DMS 273 treated with DMSO at 0.1 percent for 48 hours (cell line): ENCODE measurements at places on chromosomes 16 and 17.
A peak's percentile ranks its signal among the peaks of the same experiment; 100 is the strongest.

DNA sequence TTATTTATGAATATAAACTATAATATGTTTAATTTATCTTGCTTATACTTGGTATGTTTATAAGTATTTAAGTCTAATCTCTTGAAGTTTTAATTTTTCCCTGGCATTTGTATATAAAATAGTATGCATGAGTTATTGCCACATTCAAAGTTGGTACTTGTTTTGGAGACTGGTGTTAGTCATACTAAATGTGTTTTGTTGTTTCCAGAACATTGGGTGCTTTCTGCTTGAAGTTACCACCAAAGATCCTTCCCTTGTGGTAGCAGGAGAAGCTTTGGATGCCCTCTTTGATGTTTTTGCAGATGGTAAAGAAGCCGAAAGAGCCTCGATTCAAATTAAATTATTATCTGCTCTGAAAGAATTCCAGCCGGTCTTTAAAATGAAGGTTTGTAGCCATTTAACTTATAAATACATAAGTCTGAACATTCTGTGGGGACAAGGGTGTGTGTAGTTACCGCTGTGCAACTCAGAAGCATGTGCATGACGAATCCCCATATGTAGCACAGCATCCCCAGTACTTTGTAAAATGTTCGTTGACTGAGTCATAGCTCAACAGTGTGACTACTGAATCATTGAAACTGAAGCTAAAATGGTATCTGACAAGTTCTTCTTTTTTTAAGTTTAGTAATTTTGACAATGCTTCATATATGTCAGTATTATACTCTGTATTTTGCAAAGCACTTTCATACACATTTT, 36.4 kb downstream of the HEATR3 start:
- no peak for DNase-seq

DNA sequence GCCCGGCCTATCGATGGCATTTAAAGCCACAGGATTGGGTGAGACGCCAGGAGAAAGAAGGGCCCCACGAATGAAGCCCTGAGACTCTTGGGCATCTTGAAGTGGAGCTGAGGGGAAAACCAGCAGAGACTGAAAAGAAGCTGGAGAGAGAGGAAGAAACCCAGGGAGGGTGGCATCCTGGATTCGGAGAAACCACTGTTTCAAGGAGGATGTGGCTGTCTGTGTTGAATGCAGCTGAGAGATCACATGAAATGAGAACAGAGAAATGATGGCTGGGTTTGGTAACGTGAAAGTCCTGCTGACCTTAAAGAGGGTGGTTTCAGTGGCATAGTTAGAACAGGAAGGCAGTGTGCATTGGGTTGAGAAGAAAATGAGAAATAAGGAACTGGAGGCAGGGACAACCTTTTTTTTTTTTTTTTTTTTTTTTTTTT, 3.8 kb downstream of the TNFSF12 start:
- no peak for DNase-seq

DNA sequence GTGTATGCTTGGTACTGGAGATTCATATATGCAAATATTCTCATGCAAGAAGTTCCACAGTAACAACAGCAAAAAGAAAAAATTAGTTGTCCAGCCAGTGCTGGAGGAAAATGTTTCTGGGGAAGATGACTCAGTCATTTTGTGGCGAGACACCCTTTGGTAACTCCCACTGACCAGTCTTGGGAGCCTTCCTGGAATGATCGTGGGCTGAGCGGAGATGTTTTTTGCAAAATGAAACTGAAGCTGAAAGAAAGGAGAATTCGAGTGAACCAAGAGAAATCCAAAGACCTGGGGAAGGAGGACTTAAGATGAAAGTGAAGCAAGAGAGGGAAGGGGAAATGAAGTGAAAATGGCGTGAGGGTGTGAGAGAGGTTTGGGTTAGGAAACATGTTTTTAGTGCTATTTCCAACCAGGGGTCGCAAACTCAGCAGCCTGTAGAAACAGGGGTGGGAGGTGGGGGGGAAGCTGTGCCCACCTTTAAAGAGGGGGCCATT, 5.2 kb downstream of the ITPRIPL2 start:
- no peak for DNase-seq

GRCh38 chr17:63445954-63446752, at the start of gene CYB561:
CYB561 (minus strand) TSS chr17:63446306; CDS start chr17:63437547, 8,759 bp downstream.
- DNase-seq, result peak; percentile 20

- no peak for DNase-seq
Observed at GRCh38 chr17:57356153-57356718, 99.9 kb downstream of the MSI2 start.

- DNase-seq, result no peak
Observed at GRCh38 chr16:79752396-79752795, 151.9 kb upstream of the MAF start.

DNA sequence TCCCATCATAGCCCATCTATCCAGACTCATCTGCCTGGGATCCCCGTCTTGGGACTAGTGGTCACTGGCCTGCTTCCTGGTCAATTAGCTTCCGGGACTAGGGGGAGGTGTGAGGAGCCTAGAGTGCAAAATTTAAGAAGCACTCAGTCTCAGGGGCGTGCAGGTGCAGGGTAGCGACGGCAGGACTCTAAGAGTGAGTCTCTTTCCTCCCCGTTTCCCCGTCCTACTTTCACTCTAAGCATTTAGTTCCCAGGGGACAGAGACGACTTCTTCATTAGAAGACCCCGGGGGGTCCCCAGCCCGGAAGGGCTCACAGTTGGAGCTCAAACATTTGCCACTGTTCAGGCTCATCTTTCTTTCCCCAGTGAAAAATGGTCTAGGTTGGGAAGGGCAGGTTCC, 677 bp upstream of the ZNHIT3 start:
- no peak for DNase-seq

DNA sequence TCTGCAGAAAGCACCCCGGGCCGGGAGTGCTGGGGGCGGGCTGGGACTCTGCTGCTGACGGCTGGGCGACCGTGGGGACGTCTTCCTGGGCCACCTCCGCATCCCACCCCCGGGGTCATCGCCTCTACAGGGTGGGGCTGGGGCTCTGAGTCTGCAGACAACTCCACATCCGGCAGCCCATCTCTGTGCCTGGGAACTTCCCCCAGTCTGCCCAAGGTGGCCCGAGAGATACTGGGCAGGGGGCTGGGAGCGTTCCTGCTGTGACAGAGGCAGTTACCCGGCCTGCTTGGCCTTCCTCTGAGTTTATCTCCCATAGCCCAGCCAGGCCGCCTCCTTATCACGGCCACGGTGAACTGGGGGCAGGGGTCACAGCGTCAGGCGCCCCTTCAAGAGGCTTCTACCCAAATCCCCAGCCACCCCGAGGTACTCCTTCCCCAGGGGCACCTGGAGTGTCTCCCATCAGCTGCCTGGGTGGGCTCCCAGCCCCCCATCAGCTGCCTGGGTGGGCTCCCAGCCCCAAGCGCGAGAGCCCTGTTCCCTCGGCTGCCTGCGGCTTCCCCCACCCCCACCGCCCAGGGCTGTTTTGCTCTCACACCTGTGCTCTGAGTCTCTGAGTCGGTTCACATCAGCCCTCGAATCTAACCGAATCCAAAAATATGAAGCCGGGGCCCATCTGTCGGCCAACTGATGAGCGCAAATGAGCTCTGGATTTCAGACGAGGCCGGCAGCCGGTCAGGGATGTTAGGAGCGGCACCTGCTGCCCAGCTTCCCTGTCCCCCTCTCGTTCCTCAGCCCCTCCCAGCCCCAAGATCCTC, 15.6 kb upstream of the CBFA2T3 start:
- peak; percentile 81 for DNase-seq

DNA sequence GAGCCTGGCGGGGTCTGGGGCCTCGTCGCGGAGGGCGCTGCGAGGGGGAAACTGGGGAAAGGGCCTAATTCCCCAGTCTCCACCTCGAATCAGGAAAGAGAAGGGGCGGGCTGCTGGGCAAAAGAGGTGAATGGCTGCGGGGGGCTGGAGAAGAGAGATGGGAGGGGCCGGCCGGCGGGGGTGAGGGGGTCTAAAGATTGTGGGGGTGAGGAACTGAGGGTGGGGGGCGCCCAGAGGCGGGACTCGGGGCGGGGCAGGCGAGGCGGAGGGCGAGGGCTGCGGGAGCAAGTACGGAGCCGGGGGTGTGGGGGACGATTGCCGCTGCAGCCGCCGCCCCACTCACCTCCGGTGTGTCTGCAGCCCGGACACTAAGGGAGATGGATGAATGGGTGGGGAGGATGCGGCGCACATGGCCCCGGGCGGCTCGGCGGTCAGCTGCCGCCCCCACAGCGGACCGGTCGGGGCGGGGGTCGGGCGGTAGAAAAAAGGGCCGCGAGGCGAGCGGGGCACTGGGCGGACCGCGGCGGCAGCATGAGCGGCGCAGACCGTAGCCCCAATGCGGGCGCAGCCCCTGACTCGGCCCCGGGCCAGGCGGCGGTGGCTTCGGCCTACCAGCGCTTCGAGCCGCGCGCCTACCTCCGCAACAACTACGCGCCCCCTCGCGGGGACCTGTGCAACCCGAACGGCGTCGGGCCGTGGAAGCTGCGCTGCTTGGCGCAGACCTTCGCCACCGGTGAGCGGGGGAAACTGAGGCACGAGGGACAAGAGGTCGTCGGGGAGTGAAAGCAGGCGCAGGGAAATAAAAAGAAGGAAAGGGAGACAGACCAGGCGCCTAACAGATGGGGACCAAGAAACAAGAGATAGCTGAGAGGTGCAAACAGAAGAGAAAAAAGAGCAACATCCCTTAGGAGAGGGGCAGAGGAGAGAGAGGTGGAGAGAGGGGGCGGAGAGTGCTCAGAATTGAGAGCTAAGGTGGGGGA, at the start of gene PNMT:
PNMT (plus strand) TSS at position 509 of the 980 bp plus-strand sequence; CDS start at position 532, 23 bp downstream.
- DNase-seq, result no peak

DNA sequence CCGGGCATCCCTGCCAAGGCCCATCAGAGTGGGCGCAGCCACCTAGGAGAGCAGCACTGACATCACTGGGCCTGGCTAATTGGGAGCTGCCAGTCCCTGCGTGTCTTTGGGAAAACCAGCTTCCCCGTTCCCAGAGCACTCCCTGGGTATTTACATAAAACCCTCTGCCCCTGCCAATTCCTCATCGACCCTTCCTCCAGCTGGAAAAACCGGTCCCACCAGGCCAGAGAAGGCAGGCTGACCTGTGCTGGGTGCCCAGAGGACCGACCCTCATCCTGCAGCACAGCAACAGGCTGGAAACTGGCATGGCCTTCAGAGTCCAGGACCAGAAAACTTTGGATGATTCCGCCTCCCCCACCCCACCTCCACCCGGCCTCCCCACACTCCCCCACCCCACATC, 8.2 kb upstream of the FOXN1 start:
- no peak for DNase-seq

GRCh38 chr17:53390575-53390974, 432.2 kb upstream of the KIF2B start:
- no peak for DNase-seq

DNA sequence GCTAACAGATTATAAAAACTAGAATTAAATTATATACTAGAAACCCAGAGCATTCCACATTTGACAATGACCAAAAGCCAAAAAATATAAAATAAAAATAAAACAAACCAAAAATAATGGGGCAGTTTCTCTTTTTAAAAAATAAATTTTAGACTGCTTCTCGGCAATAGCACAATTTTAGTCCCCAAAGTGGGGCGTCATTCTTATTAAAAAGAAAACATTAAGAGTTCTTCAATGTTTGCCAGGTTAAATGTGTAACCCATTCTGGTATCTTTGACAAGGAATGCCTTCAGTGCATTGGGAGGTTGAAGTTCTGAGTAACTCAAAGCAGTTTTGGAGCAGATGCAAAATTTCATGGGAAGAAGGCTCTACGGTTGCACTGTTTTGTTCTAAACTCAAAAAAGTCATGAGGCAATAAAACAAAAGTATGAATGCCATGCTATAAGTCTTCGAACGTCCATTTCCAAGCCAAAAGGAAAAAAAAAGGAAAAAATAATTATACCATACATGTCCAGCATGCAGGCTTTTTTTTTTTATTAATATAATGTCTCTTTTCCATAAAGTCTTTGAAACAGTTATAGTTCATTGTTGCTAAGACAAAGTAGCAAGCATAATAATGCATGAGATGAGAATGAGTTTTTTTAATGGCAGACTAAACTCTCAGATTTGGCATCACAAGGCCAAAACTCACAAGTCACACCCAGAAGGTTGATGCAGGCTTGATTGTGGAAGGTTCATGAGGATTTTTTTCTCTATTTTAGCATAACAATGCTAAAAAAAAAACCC, 3.1 kb downstream of the MAF start:
- DNase-seq, result no peak

DNA sequence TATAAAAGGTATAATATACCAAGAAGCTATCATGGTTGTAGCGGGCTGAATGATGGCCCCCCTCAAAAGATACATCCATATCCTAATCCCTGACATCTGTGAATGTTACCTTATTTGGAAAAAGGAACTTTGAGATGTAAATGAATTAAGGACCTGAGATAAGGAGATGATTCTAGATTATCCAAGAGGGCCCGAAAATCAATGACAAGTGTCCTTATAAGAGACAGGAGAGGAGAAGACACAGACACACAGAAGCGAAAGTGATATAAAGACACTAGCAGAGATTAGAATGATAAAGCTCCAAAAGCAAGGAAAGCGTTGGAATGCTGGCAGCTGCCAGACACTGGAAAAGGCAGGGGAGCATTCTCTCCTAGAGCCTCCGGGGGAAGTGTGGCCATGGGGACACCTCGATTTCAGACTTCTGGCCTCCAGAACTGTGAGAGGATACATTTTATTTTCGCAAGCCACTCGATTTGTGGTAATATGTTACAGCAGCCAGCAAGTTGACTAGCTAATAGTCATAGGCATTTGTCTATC, 12.5 kb upstream of the GP1BA start:
- DNase-seq, result no peak

DNA sequence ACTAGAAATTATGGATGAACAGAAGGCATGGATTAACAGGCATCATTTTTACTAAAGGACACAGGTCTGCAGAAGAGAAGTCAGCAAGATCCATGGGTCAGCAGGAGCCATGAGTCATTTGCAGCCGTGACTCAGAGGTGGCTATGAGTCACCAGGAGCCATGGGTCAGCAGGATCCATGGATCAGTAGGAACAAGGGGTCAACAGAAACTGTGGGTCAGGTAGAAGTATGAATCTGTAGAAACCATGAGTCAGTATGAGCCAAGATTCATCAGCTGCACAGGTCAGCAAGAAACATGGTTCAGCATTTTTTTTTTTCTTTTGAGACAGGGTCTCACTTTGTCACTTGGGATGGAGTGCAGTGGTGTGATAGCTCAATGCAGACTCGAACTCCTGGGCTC, 58.2 kb upstream of the HS3ST4 start:
- no peak for DNase-seq

GRCh38 chr17:44105941-44106340, 17.5 kb downstream of the HDAC5 start:
- no peak for DNase-seq

DNA sequence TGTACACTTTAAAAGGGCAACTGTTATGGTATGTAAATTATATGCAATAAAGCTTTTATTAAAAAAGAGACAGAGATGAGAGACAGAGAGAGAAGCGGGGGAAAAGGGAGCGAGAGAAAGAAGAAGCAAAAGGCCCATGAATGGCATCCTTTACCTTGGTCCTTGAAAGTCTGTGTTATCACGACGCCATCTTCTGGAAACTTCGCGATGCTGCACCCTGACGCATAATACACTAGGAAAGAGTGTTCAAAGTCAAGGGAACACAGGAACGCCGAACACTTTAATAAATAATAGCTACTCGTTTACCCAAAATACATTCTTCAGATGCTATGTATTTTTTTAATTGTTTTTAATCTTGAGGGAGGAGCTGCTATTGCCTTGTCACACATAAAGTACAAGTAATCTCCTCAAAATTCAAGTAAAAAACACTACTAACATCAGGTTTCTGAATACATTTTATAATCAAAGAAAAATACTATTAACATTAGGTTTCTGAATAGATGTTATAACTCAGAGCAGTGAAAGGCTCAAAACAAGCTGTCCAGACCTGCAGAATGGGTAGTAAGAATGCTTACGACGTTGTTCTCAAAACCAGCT, 23.0 kb upstream of the SLC38A8 start:
- no peak for DNase-seq

- no peak for DNase-seq
Observed at GRCh38 chr16:596736-597060, 6.8 kb downstream of the RAB40C start.

GRCh38 chr16:47574091-47575054, 113.2 kb downstream of the PHKB start:
- no peak for DNase-seq
